Smooth muscle cell of bladder (primary cell): ENCODE measurements at places on chromosomes 11 and 22. TPM values are rescaled to one million over a fixed set of nuclear protein-coding genes. Genes with fewer than 3 reads are reported as not detected.

The SLC25A22 gene
- 6.5 and 12.3 TPM in 2 replicates for total RNA-seq

The BRD1 gene
- 18.3 and 24.0 TPM in 2 replicates for total RNA-seq

The INS gene
- total RNA-seq, result not detected in 2 replicates

The SERPING1 gene
- total RNA-seq, result 4.7 and 10.8 TPM in 2 replicates

The OR52I2 gene
- total RNA-seq, result not detected in 2 replicates

The KRTAP5-11 gene
- total RNA-seq, result not detected in 2 replicates

The TSSK2 gene
- total RNA-seq, result not detected in 2 replicates

The PC gene
- 33.3 and 36.0 TPM in 2 replicates for total RNA-seq

The SCUBE2 gene
- 1.7 and 4.4 TPM in 2 replicates for total RNA-seq

The SLC22A9 gene
- not detected in 2 replicates for total RNA-seq

The OR51G2 gene
- not detected in 2 replicates for total RNA-seq

The OR4D5 gene
- total RNA-seq, result under 0.01 TPM in 1 of 2 replicates, not detected in the other

The TSPAN32 gene
- under 0.01 TPM in 2 replicates for total RNA-seq

The NTM gene
- total RNA-seq, result 15.4 and 17.7 TPM in 2 replicates

The PLA2G3 gene
- total RNA-seq, result 0.57 TPM in 1 of 2 replicates, not detected in the other

The TPH1 gene
- 0.09 and 0.14 TPM in 2 replicates for total RNA-seq

The CNIH2 gene
- total RNA-seq, result 0.28 TPM in 1 of 2 replicates, not detected in the other

The FAM111B gene
- total RNA-seq, result 0.37 and 1.00 TPM in 2 replicates

The SYT9 gene
- total RNA-seq, result not detected in 2 replicates

The HBB gene
- not detected in 2 replicates for total RNA-seq

The TMEM25 gene
- total RNA-seq, result 5.0 and 6.7 TPM in 2 replicates

The CHRM1 gene
- not detected in 2 replicates for total RNA-seq

The DTX4 gene
- 3.6 and 6.3 TPM in 2 replicates for total RNA-seq

The XPNPEP3 gene
- 5.4 and 7.0 TPM in 2 replicates for total RNA-seq

The CLNS1A gene
- 174 and 218 TPM in 2 replicates for total RNA-seq

The GLYAT gene
- total RNA-seq, result not detected in 2 replicates

The APLNR gene
- not detected in 2 replicates for total RNA-seq

The VSIG10L2 gene
- 0.14 TPM in 1 of 2 replicates, not detected in the other for total RNA-seq

The NDUFV1 gene
- total RNA-seq, result 167 and 205 TPM in 2 replicates

The FOLR2 gene
- not detected in 2 replicates for total RNA-seq

The ANKK1 gene
- under 0.01 TPM in 1 of 2 replicates, not detected in the other for total RNA-seq

The DENND5A gene
- total RNA-seq, result 204 and 238 TPM in 2 replicates

The CPT1A gene
- total RNA-seq, result 27.4 and 28.0 TPM in 2 replicates

The LGR4 gene
- 8.1 and 8.7 TPM in 2 replicates for total RNA-seq

The PKNOX2 gene
- 0.92 and 1.4 TPM in 2 replicates for total RNA-seq
